ENCODE measurements at places on chromosomes 11 and 22. TPM values are rescaled to one million over a fixed set of nuclear protein-coding genes. Genes with fewer than 3 reads are reported as not detected.
A peak's percentile ranks its signal among the peaks of the same experiment; 100 is the strongest.

The TMEM45B gene
- total RNA-seq, result 36.2 TPM

The OR52K2 gene
- 0.20 TPM for total RNA-seq

- no peaks in the 10 kb centered on the region for H3K27me3 ChIP-seq
- no peaks in the 10 kb centered on the region for H3K36me3 ChIP-seq
- no peak overlapping the region for H3K4me3 ChIP-seq
- DNase-seq, result no peak
- no peak overlapping the region for H3K27ac ChIP-seq
These were observed 3.3 kb downstream of the P2RX6 start for GRCh38 chr22:21018314-21018713.

- no peak overlapping the region for H3K27ac ChIP-seq
- peak; percentile 64 for DNase-seq
- H3K36me3 ChIP-seq, result no peaks in the 10 kb centered on the region
- no peak overlapping the region for H3K4me3 ChIP-seq
These were observed 71.7 kb downstream of the IGLL5 start for GRCh38 chr22:22959147-22959827.

GRCh38 chr22:40541300-40541699 is 95.2 kb downstream of the MRTFA start:
- no peaks in the 10 kb centered on the region for H3K4me1 ChIP-seq
- H3K36me3 ChIP-seq, result no peaks in the 10 kb centered on the region
- no peak overlapping the region for H3K27ac ChIP-seq
- no peak overlapping the region for H3K4me3 ChIP-seq
- no peak for DNase-seq

The MUC6 gene
- total RNA-seq, result not detected

GRCh38 chr11:133386262-133386661 is 146.0 kb downstream of the OPCML start:
- no peaks in the 10 kb centered on the region for H3K36me3 ChIP-seq
- H3K27ac ChIP-seq, result no peak overlapping the region
- DNase-seq, result no peak
- H3K4me1 ChIP-seq, result no peaks in the 10 kb centered on the region
- H3K4me3 ChIP-seq, result no peak overlapping the region

DNA sequence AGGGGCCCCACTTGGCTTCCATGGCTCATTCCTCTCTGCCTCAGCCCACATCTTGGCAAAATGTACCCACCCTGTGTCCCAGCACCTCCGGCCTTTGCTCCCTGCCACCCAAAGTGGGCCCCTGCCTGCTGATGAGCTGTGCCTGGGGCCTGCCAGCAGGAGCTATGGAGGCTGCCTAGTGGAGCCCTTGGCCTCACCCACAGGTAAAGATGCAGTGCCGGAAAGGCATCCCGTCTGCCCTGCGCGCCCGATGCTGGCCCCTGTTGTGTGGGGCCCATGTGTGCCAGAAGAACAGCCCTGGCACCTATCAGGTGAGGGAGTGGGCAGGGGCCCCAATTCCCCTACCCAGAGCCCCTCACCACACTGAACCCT is 1.3 kb downstream of the TBC1D10C start:
- DNase-seq, result peak; percentile 44
- peaks cover 32% of the 10 kb centered on the region for H3K36me3 ChIP-seq
- H3K27me3 ChIP-seq, result no peaks in the 10 kb centered on the region
- H3K4me1 ChIP-seq, result peaks cover 76% of the 10 kb centered on the region
- peak overlapping the region; percentile 87 for H3K27ac ChIP-seq
- peak overlapping the region; percentile 98 for H3K4me3 ChIP-seq

GRCh38 chr11:118899706-118900360 is 16.1 kb downstream of the CXCR5 start:
- H3K27ac ChIP-seq, result peak overlapping the region; percentile 33
- no peak for DNase-seq
- peaks cover 76% of the 10 kb centered on the region for H3K36me3 ChIP-seq
- H3K4me3 ChIP-seq, result no peak overlapping the region
- H3K4me1 ChIP-seq, result peaks cover 24% of the 10 kb centered on the region

The KDM4D gene
- 0.32 TPM for total RNA-seq

- H3K27me3 ChIP-seq, result no peaks in the 10 kb centered on the region
- DNase-seq, result no peak
- no peak overlapping the region for H3K4me3 ChIP-seq
- no peaks in the 10 kb centered on the region for H3K36me3 ChIP-seq
- no peak overlapping the region for H3K27ac ChIP-seq
These were observed 160.8 kb downstream of the MSANTD4 start for GRCh38 chr11:105861225-105861624.
